ENCODE measurements at places on chromosomes 7 and 10.

- no peak overlapping the region for H3K4me3 ChIP-seq
- H3K4me1 ChIP-seq, result peaks cover 29% of the 10 kb centered on the region
- no peaks in the 10 kb centered on the region for H3K27me3 ChIP-seq
- H3K27ac ChIP-seq, result peak overlapping the region; percentile 98
- H3K36me3 ChIP-seq, result peaks cover 4% of the 10 kb centered on the region
- peak; percentile 100 for DNase-seq
Observed at GRCh38 chr7:105487579-105488571, 34.2 kb downstream of the PUS7 start.

DNA sequence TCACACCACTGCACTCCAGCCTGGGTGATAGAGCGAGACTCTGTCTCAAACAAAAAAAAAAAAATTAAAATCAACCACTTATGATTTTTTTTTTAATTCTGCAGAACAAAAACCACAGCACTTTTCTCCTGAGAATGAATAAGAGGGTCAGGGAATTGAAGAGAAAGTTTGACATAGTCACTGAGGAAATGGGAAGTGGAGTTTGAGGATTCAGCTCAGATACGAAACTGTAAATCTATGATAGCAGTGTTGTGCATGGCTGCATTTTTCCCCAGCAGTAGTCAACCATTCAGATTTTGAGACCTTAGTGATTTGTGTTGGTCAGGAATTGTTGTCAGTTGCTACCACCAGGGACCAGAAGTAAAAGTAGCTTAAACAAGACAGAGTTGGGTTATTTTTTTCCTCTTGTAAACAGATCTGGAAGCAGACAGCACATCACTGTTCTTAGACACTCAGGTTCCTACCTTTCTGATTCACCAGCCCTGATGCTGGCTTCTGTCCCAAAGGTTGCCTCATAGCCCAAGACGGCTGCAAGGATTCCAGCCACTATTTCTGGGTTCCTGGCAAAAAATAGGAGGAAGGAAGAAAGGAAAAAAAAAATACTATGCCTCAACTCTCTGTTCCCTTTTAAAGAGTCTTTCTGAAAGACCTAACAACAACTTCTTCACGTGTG, 20.1 kb downstream of the PILRA start:
- H3K27me3 ChIP-seq, result peaks cover 7% of the 10 kb centered on the region
- H3K4me1 ChIP-seq, result no peaks in the 10 kb centered on the region
- no peaks in the 10 kb centered on the region for H3K36me3 ChIP-seq
- H3K27ac ChIP-seq, result no peak overlapping the region

GRCh38 chr7:80318081-80318480, 183.4 kb downstream of the GNAI1 start:
- H3K27ac ChIP-seq, result no peak overlapping the region
- no peaks in the 10 kb centered on the region for H3K27me3 ChIP-seq
- H3K36me3 ChIP-seq, result no peaks in the 10 kb centered on the region
- no peak for DNase-seq

DNA sequence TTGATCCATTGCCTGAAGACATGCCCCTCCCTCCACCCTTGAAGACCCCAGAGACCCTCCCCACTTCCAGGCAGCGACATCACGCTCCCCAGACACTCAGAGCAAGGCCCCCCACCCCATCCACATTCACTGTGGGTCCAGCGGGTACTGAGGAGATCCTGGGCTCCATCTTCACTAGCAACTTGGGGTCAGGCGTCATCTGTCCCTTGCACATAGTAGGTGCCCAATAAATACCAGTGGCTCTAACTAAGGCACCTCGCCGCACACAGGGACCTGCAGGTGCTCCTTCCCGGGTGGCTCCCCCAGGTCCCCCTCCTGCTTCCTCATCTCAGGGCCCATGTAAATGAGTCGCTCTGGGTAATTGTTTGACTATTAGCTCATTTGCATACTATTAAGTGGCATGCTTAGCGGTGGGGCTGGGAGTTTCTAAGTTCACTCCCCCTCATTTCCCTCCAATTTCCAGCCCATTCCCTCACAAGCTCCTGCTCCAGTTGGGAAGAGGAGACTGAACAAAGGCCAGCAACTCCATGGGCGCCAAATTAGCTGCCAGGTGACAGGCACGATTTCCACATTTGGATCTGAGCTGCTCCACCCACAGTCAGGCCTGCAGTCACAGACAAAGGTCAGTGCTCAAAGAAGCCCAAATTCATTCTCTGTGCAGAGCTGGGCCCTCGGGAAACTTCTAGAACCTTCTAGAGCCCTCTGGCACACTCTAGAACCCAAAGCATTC, 29.7 kb downstream of the EBF3 start:
- H3K4me3 ChIP-seq, result no peak overlapping the region
- no peaks in the 10 kb centered on the region for H3K27me3 ChIP-seq
- no peak overlapping the region for H3K27ac ChIP-seq
- DNase-seq, result no peak

GRCh38 chr10:42960491-42960990, 116.3 kb upstream of the RET start:
- no peak overlapping the region for H3K4me3 ChIP-seq
- no peaks in the 10 kb centered on the region for H3K27me3 ChIP-seq
- no peaks in the 10 kb centered on the region for H3K4me1 ChIP-seq

DNA sequence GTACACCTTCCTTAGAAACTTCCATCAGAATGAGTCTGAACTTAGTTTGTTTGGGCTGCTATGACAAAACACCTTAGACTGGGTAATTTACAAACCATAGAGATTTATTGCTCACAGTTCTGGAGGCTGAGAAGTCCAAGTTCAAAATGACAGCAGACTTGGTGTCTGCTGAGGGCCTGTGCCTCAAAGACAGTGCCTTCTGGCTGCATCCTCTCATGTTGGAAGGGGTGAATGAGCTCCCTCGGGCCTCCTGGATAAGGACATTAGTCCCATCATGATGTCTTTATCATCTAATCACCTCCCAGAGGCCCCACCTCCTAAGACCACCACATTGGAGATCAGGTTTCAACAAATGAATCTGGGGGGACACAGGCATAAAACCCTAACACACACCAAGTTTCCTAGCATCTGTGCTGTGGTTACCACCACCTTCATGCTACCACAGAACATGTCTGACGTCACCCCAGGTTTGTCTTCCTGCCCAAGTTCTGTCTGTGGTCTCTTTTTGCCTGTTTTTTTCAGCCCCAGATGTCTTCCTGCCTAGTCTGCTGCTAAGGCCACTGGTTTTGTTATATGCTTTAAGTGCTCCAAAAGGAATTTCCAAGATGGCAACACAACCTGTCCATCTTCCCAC, 150.9 kb upstream of the COBL start:
- no peak overlapping the region for H3K4me3 ChIP-seq
- no peak for DNase-seq
- no peaks in the 10 kb centered on the region for H3K4me1 ChIP-seq
- H3K27ac ChIP-seq, result no peak overlapping the region
- no peaks in the 10 kb centered on the region for H3K36me3 ChIP-seq

GRCh38 chr7:139054101-139054500, 18.3 kb upstream of the ZC3HAV1L start:
- DNase-seq, result no peak
- H3K4me1 ChIP-seq, result peaks cover 6% of the 10 kb centered on the region
- no peaks in the 10 kb centered on the region for H3K27me3 ChIP-seq
- no peak overlapping the region for H3K27ac ChIP-seq
- peaks cover 12% of the 10 kb centered on the region for H3K36me3 ChIP-seq

DNA sequence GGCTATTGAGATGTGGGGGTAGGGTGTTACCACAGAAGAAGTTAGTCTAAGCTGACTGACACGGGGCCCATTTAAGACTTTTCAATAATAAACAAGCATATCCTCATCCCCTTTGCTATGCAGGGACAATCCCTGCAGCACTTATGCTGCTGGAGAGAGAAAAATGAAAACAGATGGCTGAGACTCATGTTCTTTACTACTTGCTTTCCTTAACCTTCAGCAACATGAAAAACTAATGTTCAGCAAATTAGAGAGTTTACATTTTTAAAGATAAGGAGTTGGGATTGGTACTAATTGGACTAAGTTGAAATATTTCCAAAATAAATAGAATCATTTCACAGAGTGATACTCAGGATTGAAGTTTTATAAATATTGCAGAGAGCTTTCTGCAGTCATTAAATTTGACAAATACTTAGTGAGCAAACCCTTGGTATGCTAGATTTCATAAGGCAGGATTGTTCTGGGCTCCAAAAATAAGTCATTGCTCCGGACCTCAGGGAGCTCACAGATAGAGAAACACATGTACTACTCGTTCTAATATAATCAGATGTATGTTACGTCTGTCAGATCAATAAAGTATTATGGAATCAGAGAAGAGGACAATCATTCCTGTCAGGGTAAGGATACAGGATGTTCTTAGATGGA, 147.1 kb upstream of the LRRN3 start:
- no peak overlapping the region for H3K4me3 ChIP-seq
- H3K27me3 ChIP-seq, result no peaks in the 10 kb centered on the region
- no peak for DNase-seq
- no peaks in the 10 kb centered on the region for H3K4me1 ChIP-seq

DNA sequence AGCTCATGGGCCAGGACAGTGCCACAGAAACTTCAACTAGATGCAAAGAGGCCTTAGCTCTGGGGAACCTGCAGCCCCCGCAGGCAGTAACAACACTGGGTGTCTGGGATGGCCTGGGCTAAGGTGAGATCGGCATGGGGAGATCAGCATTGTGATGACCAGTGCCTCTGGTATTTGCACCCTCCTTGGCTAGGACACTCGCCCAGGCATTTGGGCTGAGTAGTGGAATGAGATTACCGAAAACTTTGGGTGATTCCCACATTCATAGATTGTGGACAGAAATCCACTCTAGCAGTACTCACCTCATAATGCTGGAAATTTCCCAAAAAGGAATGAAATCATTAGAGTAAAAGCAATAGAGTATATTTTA, 70.6 kb upstream of the ZMIZ2 start:
- no peaks in the 10 kb centered on the region for H3K4me1 ChIP-seq
- H3K27me3 ChIP-seq, result no peaks in the 10 kb centered on the region
- no peak overlapping the region for H3K27ac ChIP-seq
- H3K36me3 ChIP-seq, result no peaks in the 10 kb centered on the region
- no peak for DNase-seq

GRCh38 chr10:12353399-12354242, 4.3 kb downstream of the CAMK1D start:
- no peak overlapping the region for H3K27ac ChIP-seq
- DNase-seq, result no peak
- H3K4me1 ChIP-seq, result peaks cover 6% of the 10 kb centered on the region
- H3K27me3 ChIP-seq, result peaks cover 14% of the 10 kb centered on the region
- no peaks in the 10 kb centered on the region for H3K36me3 ChIP-seq

DNA sequence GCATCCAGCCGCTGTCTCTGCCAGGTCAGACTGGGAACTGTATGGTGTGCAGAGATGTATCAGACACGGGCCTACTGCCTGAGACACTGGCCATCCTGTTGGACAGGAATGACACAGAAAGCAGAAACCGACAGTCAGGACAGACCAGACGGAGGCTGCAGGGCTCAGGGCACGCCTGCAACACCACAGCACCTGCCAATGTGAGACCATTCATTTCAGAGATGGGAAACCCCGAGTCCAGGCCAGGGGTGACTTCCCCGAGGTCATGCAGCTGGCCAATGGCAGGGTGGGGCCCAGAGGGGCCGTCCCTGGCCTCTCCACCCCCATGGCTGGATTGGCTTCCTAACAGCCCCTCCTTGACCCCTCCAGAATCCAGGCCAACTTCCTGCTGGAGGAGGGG, 34.7 kb downstream of the GRID1 start:
- DNase-seq, result no peak
- H3K27me3 ChIP-seq, result no peaks in the 10 kb centered on the region
- H3K4me1 ChIP-seq, result no peaks in the 10 kb centered on the region
- H3K27ac ChIP-seq, result no peak overlapping the region
- no peaks in the 10 kb centered on the region for H3K36me3 ChIP-seq

DNA sequence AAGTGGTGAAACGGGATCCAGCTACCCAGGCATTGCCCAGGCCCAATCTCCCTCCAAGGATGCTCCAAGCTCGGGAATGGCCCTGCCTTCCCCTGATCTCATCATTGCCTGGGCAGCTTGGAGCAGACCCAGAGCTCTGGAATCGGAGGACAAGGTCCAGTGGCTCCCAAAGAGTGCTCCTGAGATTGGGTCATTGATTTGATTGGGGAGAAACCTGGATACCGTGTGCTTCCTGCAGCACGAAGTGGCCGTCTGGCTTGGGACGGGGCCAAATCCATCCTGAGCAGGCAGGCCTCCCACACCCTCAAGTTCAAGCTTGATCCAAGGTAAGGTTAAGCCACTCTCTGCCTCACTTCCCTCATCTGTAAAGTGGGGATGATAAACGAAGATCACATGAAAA, 69.9 kb downstream of the OAT start:
- no peak for DNase-seq
- H3K4me3 ChIP-seq, result no peak overlapping the region
- no peaks in the 10 kb centered on the region for H3K36me3 ChIP-seq
- no peaks in the 10 kb centered on the region for H3K27me3 ChIP-seq
- H3K27ac ChIP-seq, result no peak overlapping the region
- H3K4me1 ChIP-seq, result no peaks in the 10 kb centered on the region

GRCh38 chr10:104028146-104028545, 57.5 kb downstream of the COL17A1 start:
- H3K4me3 ChIP-seq, result no peak overlapping the region
- H3K4me1 ChIP-seq, result peaks cover 13% of the 10 kb centered on the region
- no peaks in the 10 kb centered on the region for H3K27me3 ChIP-seq

Measured in endothelial cell of umbilical vein (primary cell).